ENCODE measurements at places on chromosomes 12 and 14.

- DNase-seq, result no peak
These were observed 230.9 kb downstream of the BTG1 start for GRCh38 chr12:91914701-91915100.

DNA sequence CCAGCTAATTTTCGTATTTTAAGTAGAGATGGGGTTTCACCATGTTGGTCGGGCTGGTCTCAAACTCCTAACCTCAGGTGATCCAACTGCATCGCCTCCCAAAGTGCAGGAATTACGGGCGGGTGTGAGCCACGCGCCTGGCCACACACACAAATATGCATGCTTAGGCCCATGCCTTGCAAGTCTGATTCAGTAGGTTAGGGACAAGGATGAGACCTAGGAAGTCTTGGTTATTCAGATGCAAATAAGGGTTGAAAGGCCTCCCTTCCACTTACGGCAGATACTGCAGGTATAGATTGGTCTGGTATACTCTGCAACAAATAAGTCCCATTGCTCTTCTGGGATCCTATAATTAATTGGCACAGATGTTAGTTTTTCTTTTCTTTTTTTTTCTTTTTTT is 32.9 kb downstream of the TXNRD1 start:
- DNase-seq, result no peak

- no peak for DNase-seq
These were observed 59.6 kb downstream of the FBXL14 start for GRCh38 chr12:1534748-1535147.

GRCh38 chr12:78929075-78929418 is 64.5 kb downstream of the SYT1 start:
- no peak for DNase-seq

- no peak for DNase-seq
These were observed 62.0 kb upstream of the LRTM2 start for GRCh38 chr12:1758376-1758775.

- no peak for DNase-seq
These were observed 79.8 kb upstream of the CFL2 start for GRCh38 chr14:34794217-34794616.

GRCh38 chr14:94494085-94494484 is 15.2 kb downstream of the SERPINA12 start:
- no peak for DNase-seq

DNA sequence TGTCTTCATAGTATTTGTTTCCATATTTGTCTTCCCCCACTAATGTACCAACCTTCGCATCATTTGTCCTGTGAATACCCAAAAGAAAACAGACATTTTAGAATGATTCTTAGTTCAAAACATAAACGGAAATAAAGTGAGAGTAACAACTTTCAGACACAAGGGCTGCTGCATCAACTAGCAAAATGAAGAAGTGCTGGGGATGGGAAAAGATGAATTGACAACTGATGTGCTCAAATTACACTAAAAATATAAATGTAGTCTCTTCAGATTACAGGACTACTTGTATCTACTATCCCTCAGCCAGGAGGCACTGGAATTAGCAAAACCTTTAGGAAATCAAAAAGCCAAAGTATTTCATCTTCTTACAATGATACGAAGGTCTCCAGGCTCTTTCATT is 743 bp downstream of the NDUFA12 start:
- DNase-seq, result no peak

DNA sequence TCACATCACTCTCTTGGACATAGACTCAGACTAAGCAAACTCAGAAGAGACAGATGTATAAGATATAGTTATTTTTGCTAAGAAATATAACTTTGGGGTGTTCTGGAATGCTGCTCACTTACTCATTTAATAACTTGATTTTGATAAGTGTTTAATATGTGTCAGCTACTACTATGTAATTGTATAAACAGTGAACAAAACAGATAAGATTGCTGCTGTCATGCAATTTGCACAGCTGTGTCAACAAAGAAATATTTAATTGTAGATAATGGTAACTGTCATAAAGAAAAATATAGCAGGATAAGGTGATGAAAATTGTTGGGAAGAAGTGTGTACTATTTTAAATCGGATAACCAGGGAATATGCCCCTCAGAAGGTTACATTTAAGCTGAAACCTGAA is 84.1 kb upstream of the ZDHHC17 start:
- no peak for DNase-seq

GRCh38 chr14:36619131-36619530 is 36.7 kb upstream of the NKX2-8 start:
- no peak for DNase-seq

DNA sequence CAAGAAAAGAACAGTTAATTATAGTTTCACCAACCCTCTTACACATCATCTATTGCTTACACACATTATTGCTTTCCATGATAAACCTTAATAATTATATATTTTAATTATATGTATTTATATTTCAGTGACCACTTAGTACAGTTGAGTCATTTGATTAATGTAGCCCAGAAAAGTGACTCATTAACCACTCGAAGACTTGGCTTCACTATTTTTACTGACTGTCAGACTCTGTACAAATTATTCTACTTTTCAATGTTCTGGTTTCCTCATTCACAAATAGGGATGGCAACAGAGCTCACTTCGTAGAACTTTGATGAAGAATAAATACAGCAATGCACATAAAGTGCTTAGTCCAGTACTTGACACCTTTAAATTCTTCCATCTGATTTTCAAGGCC is 98.3 kb downstream of the CFAP54 start:
- no peak for DNase-seq

GRCh38 chr12:48773686-48774085 is 15.2 kb downstream of the ADCY6 start:
- DNase-seq, result no peak

GRCh38 chr14:79415726-79416125 is 795.6 kb downstream of the DIO2 start:
- no peak for DNase-seq

GRCh38 chr12:1425396-1425729 is 169.0 kb downstream of the FBXL14 start:
- DNase-seq, result no peak

GRCh38 chr12:53961025-53961761 is 6.5 kb downstream of the HOXC12 start:
- DNase-seq, result no peak

GRCh38 chr14:22594156-22594716 is 3.9 kb upstream of the ABHD4 start:
- DNase-seq, result no peak

GRCh38 chr12:71338933-71339332 is 100.7 kb upstream of the LGR5 start:
- DNase-seq, result no peak

- DNase-seq, result no peak
These were observed 133.6 kb upstream of the DNM1L start for GRCh38 chr12:32545413-32545980.

DNA sequence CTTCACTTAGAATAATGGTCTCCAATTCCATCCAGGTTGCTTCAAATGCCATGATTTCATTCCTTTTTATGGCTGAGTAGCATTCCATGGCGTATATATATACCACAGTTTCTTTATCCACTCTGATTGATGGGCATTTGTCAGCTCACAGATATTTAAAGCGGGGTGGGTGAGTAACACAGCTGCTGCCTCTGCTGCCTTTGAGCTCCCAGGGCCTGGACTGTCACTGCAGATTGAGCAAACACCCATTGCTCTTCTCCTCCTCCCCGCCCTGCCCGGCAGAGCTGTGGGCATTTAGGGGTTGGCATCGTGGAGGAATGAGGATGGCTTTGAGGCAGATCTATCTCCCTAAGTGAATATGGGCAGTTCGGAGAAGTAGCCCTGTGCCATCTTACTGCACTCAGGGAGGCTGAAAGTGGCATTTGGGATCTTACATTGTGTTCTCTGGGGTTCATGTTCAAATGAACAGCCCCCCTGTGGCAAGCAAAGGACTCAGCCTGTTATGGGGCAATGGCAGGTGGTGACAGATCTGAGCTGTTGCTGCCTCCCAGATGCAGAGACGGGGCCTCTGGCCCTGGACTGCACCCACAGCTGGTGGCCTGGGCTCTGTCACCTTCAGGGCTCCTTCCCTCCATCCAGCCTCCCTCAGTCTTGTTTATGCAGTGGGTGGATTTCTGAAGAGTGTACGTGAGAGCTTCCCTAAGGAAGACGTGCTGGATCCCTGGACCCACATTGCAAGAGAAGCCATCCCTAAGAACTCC is 4.9 kb downstream of the RFLNA start:
- DNase-seq, result no peak

GRCh38 chr12:70540996-70541395 is 96.2 kb downstream of the PTPRB start:
- DNase-seq, result peak; percentile 31

DNA sequence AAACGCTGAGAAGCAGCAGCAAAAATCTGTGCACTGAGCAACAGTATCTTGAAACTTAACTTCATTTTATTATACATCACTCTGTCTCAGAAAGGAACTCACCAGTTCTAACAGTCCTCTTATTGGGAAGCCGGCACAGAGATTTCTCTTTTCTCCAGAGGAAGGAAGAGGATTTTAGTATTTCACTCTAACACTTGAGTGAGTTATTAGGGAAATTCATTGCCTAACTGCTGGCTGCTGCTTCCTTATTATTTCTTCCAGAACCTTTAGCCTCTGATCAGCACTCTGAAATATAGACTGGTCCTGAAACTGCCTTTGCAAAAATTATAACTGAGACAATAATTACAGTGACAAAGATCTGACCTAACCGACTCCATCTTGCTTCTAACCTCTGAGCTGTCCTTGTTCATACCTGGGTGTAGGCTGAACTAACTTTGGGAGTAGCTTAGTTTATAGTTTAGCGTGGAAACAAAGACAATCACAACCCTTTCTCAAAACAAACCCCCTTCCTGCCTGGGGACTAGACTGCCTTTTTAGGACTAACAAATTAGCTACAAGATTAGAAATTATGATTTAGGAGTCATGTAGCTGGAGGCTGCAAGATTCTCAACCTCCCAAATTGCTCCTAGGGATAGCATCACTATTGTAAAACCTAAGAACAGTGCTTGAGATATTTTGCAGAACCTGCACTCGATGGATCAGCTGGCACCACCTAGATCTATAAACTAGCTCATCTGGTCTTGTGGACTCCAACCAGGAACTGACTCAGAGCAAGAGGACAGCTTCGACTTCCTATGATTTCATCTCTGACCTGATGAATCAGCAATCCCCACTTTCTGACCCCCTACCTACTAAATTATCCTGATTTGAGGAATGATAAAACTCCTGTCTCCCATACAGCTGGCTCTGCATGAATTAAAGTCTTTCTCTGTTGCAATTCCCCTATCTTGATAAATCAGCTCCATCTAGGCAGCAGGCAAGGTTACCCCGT is 117.5 kb downstream of the DYRK2 start:
- no peak for DNase-seq

GRCh38 chr14:103068351-103069073 is 11.2 kb upstream of the CDC42BPB start:
- peak; percentile 33 for DNase-seq

GRCh38 chr14:59241121-59241520 is 52.7 kb downstream of the DAAM1 start:
- no peak for DNase-seq

DNA sequence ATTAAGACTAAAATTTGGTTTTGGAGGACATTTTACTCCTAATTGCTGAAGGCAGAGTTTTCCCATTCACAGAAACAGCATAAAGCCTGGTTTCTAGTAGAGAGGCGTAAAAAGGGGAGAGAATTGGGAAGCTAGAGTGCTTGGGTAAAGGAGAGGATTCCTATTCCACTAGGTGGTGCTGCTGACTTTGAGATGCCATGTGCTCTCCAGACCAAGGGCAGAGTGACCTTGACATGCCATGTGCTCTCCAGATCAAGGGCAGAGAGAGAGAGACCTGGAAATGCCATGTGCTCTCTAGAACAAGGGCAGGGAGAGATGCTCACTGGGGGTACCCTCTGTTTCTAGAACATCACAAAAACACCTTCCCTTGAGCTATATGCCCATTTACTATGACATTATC is 176.2 kb upstream of the PDZRN4 start:
- DNase-seq, result no peak

DNA sequence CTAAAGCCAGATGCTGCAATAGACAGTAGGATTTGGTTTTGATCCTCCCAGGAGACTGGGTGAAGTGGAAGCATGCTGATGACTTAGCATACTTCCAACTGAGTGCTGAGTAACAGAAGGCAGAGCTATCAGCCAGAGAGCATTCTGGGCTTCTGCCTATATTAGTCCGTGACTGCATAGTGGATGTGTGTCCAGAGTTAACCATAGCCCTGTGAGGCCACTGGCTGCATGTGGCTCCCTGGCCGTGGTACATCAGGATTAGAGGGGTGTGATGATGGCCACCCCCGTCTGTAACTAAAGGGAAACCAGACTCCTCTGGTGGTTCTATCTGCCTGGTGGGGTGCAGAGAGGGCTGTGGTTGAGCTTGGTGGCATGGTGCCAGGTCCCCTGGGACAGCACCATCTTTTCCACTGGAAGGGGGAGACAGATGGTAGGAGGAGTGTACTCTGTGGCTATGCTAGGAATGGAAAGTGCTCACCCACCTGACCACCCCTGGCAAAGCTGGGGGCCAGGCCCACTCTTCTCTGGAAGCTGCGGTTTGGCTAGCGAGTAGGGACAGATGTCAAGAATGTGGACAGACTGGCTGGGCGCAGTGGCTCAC is 27.4 kb downstream of the ABCD4 start:
- no peak for DNase-seq

DNA sequence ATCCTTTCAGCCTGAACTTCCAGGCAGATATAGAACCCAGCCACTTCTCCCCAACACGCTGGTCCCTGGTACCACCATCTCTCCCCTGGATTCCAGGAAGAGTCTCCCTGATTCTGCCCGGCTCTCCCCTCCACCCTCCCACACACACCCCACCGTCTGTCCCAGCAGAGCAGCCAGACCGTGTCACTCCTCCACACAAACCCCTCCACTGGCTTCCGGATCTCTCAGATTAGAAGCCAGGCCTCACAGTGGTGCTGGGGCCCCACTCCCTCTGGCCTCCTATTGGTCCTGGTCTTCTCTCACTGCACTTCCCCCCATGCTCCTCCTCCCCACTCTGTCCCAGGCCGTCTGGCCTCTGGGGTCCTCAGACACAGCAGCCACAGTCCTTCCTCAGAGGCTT is 52.4 kb upstream of the CDKN3 start:
- DNase-seq, result no peak

DNA sequence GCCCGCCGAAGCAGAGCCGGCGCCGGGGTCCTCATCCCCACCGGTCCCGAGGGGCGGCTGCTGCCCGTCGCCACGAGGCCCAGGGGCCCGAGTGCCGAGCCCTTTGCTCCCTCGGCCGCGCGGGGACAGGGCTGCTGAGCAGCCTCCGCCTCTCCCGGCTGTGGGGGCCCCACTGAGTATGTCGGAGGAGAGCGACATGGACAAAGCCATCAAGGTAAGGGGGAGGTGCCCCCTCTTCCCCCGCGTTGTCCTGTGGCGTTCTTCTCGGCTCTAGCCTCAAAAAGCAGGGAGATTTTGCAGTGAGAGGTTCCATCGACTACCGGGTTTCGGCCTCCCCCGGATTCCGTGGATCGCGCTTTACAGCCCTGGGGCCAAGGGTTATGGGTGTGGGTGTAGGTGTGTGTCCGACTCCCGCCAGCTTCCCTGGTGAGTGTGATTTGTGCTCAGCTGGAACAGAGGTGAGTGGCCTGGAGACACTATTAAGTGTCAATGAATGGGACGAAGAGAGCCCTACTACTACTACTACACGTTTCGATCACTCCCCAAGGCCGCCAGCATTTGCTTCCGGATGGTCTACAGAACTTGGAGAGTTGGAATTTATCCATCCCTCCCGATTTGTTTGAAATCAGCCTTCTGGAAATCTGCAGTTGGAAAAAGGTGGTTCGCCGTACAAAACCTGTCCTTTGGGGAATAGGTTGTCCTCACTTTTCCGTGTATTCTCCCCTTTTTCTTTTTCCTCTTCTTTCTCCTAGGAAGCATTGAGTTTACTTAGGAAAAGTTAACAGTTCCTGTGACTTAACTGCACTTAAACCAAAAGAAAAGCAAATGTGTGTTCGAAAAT is 748 bp downstream of the MAPKAPK5 start:
- peak; percentile 72 for DNase-seq

Data from left colon (tissue), 2 donors.